ENCODE measurements at places on chromosomes 6 and 20. TPM values are rescaled to one million over a fixed set of nuclear protein-coding genes. Genes with fewer than 3 reads are reported as not detected.

GRCh38 chr6:131958542-131959470 lies 7.6 kb upstream of the CCN2 start:
- no peak for DNase-seq

The TCF21 gene
- not detected for polyA plus RNA-seq

DNA sequence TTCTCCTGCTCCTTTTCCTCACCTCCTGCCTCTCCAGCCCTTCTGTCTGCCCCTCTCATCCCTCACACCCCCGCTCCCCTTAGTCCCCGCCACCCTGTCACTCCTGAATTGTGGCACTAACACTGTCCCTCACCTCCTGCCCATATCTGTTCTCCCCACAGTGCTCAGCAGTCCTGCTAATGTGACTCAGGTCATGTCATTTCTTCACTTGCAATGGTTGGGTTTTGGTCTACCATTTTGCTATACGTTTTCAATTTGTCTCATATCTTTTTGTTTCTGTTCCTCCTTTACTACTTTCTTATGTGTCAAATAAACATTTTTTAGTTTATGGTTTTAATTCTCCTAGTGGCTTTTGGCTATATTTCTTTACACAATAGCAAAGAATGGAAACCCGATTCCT lies 1.3 kb upstream of the HLA-B start:
- DNase-seq, result no peak

DNA sequence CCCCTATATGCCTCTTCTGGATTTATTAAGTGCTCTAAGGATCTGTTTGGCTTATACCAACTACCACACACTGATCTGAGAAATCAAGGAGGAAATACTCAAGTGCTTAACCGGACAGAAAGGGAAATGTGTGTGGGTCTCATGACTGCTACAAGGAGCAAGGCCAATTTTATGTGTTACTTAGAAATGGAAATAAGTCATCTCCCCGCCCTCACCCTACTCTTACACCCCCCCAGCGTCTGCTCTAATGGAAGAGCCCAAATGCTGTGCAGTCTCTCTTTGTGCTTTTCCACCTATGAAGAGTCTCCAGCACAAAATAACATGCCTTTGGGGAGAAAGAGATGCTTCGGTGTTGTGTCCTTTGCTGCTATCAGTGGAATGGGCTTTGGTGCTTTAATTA lies 428.8 kb upstream of the ARID1B start:
- DNase-seq, result no peak

DNA sequence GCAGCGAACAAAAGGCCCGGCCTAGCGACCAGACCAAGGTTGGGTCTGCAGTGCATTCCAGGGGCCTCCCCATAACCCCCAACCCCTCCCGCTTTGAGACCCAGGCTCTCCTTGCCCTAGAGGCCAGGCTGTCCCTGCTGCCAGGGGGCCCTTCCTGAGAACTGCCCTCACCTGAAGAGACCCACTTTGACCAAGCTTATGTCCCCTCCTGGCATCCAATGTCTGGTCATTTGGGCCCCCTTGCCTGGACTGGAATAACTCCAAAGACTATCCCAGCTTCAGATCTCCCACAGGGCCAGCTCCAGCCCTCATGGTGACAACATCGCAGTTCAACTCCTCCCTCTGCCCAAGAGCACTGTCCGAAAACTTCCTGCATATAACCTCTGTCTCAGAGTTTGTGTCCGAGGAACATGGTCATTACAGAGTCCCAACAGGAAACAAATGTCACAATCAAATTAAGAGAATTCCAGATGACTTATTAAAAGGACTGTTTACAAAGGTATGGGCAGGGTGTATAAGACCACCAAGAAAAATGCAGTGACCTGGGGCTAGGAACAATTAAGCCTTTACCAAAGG lies 125.0 kb downstream of the BANF2 start:
- DNase-seq, result no peak

- DNase-seq, result no peak
Observed at GRCh38 chr6:168130697-168131371, 51.8 kb upstream of the FRMD1 start.

DNA sequence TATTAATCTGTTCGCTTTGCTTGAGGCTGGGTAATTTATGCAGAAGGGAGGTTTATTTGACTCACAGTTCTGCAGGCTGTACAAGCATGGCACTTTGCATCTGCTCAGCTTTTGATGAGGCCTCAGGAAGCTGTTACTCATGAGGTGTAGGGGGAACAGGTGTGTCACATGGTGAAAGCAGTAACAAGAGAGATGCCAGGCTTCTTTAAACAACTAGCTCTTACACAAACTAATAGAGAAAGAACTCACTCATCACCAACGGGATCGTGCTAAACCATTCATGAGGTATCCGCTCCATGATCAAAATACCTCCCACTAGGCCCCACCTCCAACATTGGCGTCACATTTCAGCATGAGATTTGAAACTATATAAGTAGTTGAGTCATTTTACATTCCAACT lies 34.4 kb upstream of the GCLC start:
- no peak for DNase-seq

- DNase-seq, result no peak
Observed at GRCh38 chr6:90131125-90131524, 165.5 kb downstream of the BACH2 start.

DNA sequence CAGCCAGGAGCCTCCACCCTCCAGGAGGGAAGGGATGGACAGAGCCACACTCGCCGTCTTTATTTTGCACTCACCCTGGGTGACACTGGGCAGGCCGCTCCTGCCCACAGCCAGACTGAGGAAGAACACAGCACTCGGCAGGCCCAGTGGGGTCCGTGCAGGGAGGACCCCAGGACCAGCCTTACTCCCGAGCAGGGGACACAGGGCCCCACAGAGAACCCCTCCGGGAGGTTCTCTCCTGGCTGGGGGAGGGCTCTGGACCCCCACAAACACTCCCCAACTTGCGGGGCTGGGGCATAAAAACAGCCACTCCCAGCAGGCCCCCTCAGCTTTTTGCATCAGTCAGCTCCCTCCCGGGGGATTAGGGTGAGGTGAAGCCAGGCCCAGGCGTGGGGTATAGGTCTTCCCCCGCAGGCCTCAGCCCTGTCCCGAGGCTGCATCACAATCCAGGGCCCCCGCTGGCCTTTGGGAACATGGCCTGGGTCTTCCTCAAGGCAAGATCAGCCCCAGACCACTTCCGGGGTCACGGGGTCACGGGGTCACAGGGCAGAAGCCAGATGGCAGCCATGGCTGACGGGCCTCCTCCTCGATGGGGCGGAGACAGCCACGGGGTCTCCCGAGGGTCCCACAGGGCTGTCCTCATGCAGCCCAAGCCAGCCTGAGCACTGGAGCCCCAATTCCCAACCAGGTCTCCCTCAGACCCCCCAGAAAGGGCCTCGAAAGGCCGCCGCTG lies 3.2 kb downstream of the TNFRSF6B start:
- no peak for DNase-seq

DNA sequence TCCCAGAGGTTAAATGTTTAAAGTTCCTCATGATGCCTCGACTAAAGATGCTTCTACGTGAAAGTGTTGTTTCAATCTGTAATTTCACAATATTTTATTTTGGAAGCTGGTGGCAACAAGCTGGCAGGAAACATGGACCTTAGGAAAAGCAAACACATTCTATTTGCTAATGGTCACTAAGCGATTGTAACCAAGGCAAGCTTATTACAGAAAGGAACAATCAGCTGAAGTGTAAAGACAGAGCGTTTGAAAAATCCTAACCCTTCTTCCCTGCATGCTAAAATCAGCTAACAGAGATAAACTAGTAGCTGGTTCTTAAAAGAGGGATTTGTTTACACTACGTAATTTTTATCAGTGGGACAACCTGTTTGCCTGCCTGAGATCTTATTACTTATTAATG lies 50.0 kb downstream of the IL20RA start:
- no peak for DNase-seq

The SYNJ2 gene
- 17.0 TPM for polyA plus RNA-seq

The RAMACL gene
- polyA plus RNA-seq, result 0.15 TPM

DNA sequence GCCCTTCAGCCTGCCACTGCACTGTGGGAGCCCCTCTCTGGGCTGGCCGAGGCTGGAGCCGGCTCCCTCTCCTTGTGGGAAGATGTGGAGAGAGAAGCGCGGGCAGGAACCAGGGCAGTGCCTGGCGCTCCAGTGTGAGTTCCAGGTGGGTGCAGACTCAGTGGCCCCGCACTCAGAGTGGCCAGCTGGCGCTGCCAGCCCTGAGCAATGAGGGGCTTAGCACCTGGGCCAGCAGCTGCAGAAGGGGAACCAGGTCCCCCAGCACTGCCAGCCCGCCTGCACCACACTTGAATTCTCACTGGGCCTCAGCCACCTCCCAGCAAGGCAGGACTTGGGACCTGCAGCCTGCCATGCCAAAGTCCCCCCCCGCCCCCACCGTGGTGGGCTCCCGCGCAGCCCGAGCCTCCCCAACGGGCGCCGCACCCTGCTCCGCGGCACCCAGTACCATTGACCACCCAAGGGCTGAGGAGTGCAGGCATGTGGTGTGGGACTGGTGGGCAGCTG lies 205.9 kb downstream of the CLVS2 start:
- no peak for DNase-seq

The POLR1H gene
- 32.9 TPM for polyA plus RNA-seq

DNA sequence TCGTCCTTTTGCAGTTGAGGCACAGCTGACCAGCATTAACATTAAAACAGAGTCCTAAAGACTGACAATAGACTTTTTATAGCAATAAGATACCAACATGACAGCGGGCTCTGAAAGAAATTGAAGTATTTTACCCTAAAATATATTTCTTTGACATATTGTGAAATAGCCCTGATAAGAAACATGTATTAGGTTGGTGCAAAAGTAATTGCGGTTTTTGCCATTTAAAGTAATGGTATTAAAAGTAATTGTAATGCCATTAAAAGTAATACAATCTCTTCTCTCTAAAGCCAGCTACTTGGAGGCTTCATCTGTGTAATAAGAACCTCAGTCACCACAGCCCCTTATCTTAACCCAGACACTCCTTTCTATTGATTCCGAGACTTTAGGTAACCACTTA lies 394.6 kb downstream of the PREX1 start:
- DNase-seq, result no peak

The FOXS1 gene
- not detected for polyA plus RNA-seq

All from mammary epithelial cell (primary cell).